ENCODE measurements at places on chromosomes 2 and 18.

- ATAC-seq: no peak
These were observed 9.2 kb upstream of the ERMN start for GRCh38 chr2:157334797-157335196.

DNA sequence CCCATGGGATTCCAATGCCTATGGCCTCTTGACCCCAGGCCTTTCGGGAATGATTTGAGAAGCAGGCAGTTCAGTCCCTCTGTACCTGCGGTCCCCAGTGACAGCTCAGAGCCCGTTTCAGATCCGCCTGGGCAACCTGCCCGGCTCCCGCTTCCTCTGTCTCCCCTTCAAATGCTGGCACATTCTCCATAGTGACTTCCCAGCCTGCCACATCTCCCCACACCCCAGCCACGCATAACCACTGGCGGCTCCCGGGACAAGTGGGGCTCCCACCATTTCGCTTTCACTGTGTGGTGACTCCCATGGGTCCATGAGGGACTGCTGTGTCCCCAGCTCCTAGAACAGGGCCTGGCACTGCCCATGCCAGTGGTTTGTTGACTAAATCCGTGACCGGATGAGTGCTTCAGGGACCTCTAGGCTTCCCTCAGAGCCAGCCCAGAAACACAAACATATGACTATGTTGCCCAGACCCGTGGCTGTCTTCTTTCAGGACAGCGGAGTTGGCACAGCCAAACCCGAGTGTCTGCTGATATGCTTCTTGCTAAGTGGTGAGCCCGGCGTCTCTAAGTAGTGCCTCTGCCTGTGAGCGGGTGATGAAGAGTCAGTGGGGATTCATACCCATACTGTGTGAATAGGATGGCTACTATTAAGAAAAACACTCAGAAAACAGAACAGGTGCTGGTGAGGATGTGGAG lies 91.2 kb downstream of the GLI2 start:
- ATAC-seq: no peak

DNA sequence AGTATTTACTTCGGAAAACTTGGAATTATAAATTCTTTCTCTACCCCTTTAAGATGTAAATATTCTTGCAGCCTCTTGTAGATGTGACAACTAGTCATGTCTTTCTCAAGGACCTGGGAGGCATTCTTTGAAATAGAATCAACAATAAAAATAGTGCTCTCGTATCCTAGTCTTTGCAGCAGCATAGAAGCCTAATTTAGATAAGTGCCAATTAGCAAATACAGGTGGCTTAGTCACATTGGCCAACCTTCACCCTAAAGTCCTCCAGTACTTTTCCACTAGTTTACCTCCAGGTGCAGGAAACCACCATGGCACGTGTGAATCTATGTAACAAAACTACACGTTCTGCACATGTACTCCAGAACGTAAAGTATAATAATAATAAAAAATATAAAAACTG lies 3.5 kb upstream of the ZSWIM2 start:
- no peak for ATAC-seq

- ATAC-seq: peak; percentile 85
These were observed 189.9 kb upstream of the TANK start for GRCh38 chr2:160970052-160970965.

- no peak for ATAC-seq
These were observed 352.8 kb upstream of the GYPC start for GRCh38 chr2:126303113-126303512.

DNA sequence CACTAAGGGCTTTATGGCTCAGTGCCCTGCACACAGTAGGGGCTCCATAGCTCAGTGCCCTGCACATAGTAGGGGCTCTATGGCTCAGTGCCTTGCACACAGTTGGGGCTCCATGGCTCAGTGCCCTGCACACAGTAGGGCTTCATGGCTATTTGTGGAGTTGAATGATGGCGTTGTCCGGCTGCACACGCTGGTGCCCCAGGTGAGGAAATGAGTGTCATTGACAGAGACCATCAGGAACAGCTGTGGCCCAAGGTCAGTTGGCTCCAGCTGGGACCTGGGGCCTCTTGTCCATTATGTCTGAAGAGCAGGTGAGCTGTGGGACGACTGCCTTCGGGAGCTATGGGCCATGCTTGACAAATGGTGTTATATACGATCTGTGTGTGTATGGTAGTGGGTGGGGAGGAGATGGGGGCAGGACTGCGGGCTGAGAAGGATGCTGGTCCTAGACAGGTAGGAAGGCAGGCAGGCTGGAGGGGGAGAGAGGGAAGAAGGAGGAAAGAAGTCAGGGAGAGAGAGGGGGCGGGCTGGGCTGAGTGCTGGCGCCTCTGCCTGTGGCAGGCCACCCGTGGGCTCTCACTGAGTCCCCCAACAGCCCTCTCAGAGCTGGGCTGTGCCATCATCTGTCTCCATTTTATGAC lies 130.6 kb downstream of the CLIP4 start:
- ATAC-seq: peak; percentile 52

GRCh38 chr2:8003462-8004075 lies 678.3 kb upstream of the ID2 start:
- ATAC-seq: peak; percentile 95

DNA sequence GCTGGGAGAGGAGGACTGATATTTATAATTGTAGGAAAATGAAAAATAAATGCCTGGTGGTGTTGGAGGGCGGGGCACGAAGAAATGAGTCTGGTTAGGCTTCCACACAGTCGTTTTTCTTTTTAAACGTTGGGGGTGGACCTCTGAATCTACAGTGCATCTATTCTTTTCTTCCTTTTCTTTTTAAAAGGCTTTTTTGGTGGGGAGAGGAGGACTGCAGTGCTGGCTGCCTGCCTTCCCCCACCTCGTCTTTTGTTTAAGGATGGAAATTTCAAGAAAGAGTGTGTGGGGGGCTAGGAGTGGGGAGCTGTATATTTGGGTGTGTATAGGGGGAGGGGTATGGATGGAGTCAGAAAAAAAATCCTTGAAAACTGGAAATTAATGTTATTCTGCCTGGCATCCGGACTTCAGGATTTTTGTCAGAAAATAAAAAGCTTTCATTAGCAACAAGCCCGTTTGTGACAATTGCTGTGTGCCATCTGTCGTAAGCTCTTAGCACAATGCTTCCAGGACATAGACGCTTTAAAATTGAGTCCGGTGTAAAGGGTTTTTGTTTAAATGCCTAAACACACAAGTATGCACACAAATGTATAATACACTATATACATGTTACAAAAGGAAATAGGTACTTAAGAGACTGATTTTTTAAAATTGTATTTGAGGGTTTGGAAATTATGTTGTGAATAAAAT lies 1.1 kb downstream of the MAP2 start:
- ATAC-seq: peak; percentile 14

- ATAC-seq: no peak
These were observed 20.6 kb downstream of the SCYGR5 start for GRCh38 chr2:227687189-227687588.

DNA sequence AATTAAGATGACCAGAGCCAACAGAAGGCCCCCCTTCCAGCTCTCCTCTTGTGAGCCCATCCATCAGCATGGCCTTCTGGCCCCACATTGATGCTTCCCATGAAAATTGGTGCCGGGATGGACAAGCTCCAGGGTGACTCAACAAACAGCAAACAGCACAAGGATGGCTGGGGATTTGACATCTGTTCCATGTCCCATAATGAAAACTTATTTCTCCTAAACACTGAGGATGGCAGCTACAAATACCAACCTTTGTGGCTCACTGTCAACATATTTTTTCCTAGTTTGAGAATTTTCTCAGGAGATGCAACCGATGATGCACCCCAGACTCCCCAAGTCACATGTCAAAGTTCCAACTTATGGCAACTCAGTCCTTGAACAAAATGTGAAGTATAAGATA lies 169.6 kb upstream of the SIX2 start:
- ATAC-seq: peak; percentile 65

- no peak for ATAC-seq
These were observed 482.6 kb downstream of the PIK3C3 start for GRCh38 chr18:42437646-42438045.
